ENCODE measurements at places on chromosomes 1 and 21.
A peak's percentile ranks its signal among the peaks of the same experiment; 100 is the strongest.

DNA sequence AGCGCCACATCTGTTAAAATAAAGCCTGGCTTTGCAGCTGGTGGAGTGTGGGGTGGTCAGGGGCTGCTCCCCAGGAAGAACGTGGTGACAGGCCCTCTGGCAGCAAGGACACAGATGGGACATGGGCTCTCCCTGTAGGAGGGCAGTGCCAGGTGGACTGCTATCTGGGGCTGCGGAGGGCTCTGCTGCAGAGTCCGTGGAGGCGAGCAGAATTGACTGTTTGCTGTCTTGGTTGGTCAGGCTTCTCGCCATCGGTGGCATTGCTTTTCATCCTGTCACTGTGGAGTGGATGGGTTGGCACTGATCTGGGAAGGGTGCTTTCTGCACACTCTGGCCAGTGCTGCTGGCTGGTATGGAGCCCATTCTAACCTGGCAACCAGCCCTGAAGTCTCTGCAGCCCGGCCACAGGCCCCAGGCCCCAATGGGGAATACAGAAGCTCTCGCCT lies 103.0 kb downstream of the LAMC2 start:
- no peak for DNase-seq

- no peak for DNase-seq
Measured at GRCh38 chr1:54978528-54979326, 1.7 kb upstream of the TMEM61 start.

DNA sequence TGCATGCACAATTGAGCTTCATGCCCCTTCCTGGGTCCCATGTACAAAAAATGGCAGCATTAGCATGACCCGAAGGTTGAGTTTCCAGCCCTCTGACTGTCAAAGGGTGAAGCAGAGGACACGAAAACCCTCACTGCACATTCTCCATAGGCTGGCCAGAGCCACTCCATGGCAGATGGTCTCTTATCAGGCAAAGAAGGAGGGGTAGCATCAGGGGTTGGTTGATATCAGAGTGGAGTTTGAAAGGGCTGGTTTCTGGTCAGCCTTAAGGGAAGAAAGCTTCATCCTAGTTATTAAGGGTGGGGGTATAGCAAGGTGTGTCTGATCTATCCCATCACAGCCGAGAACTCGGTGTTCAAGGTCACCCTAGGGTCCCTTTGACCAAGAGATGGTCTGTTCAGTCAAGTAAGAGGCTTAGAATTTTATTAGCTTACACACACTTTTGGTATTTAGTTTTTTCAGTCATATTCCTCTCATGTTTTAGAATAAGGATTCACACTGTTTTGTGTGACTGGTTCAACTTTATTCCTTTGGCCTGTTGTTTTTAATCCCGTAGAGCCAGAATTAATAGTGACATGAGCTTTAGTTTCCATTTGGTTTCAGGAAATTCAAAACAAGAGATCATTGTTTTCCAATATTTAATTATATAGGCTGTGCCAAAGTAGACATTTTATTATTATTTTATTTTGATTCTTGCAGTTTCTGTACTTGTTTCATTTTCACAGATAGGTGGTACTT lies 199.9 kb upstream of the FMN2 start:
- DNase-seq = no peak

- DNase-seq = no peak
Measured at GRCh38 chr1:67639361-67639760, 45.6 kb upstream of the GADD45A start.

- DNase-seq = peak; percentile 5
Measured at GRCh38 chr1:185157599-185158412, 839 bp downstream of the SWT1 start.

- DNase-seq = no peak
Measured at GRCh38 chr1:39957299-39958015, 2.5 kb downstream of the MFSD2A start.

GRCh38 chr1:225897595-225898514 lies 8.9 kb upstream of the LEFTY1 start:
- DNase-seq = no peak

- no peak for DNase-seq
Measured at GRCh38 chr1:228088586-228089498, 6.3 kb downstream of the ARF1 start.

DNA sequence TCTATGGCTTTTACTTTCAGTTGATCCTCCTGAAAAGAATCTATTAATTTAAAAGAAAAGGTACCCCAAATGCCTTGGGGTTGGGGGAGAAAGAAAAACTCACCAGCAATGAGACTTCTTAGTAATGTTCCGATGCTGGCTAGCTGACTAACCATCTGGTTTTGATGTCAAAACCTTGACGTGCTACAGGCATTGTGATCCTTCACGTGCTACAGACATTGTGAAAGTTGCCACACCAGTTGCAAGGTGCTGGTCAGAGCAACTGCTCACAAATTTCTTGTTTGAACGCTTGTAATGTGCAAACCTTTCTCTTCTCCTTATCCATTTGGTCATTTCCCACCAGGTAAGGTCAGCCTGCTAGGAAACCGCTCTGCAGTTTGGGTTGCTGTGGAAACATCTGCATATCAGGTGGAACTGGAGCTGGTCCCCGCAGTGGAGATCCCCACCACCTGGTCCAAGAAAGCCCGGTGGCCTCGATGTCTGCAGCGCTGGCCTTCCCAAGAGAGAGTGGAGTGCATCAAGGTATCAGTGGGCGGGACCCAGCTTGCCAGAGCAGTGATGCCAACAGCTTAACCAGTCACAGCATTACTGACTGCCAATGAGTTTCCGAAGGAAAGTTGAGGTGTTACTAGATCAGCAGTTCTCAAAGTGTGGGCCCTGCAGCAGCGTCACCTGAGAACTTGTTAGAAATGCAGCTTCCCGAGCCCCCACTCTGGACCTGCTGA lies 16.1 kb downstream of the MAB21L3 start:
- DNase-seq = no peak

- DNase-seq = no peak
Measured at GRCh38 chr1:204335085-204335484, 24.6 kb downstream of the PLEKHA6 start.

DNA sequence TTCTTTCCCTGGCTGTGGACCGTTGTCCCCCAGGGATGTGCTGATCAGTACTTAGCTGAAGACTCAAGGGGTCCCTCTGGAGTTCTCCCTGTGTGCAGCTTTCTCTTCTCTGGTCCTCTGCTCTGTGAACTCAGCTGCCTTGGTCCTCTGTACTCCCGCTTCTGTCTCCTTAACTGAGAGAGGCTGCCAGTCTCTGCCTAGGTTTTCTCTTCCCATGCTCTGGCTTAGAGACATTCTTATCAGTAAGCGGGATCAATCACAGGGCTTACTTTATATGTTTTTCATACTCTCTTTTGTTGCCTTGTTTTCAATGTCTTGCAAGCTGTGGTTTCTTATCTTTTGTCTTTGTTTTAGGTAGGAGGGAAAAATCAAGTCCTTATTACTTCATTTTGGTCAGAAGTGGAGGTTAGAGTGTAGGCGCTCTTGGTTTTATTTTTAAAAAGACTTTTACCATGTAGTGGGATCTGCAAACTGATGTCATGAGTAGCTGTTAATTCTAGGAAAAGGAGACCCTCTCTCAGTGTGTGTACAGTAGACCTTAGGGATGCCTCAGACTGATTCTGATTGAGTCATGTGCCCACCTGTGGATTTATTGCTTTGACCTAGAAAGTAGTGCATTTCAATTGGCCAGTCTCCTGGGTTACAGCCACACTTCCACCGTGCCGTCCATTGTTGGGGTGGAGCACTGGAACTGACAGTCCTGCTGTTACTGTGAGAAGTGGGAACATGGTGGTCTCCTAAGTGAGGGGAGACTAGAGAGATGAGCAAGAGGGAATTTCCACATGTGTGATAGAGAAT lies 46.6 kb downstream of the TTC3 start:
- DNase-seq = no peak

DNA sequence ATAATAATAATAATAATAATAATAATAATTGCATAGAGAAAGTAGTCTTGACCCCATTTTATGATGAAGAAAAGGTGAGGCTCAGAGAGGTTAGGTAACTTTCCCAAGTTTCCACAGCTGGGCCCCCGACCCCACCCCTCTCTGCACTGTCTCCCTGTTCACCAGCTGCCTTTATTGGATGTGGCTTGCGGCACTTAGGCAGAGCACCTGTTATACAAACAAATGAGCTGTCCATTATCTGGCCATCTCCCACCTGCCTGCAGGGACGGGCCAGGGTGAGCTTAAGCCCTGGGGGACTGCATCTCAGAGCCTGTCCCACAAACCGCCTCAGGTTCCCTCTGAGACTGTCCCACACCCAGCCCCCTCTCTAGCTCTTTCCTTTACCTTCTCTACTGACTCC lies 10.1 kb upstream of the EFNA1 start:
- no peak for DNase-seq

DNA sequence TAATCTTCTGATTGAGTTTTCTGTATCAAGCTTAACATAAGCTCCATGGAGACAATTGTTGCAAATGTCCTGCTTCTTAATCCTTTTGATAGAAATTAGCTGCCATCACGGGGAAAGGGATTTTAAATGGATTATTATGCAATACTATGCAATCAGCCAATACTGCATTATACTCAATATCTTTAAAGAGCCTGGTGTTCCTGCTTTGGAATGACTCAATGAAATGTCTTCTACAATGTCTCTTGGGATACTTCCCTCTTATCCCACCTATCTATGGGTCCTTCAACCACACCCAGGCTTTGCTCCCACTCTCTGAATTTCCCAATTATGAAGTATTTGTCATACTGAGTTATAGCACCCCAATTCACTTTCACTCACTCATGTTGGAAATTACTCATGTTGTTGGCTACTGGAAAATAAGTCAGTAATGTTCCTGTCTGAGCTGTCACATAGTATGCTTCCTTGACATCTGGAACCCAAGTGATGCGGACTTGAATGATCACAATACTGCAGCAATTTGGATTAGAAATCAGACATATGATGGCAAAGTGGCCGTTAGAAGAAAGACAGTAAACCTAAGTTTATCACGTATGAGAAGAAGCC lies 85.0 kb downstream of the TPR start:
- DNase-seq = no peak

DNA sequence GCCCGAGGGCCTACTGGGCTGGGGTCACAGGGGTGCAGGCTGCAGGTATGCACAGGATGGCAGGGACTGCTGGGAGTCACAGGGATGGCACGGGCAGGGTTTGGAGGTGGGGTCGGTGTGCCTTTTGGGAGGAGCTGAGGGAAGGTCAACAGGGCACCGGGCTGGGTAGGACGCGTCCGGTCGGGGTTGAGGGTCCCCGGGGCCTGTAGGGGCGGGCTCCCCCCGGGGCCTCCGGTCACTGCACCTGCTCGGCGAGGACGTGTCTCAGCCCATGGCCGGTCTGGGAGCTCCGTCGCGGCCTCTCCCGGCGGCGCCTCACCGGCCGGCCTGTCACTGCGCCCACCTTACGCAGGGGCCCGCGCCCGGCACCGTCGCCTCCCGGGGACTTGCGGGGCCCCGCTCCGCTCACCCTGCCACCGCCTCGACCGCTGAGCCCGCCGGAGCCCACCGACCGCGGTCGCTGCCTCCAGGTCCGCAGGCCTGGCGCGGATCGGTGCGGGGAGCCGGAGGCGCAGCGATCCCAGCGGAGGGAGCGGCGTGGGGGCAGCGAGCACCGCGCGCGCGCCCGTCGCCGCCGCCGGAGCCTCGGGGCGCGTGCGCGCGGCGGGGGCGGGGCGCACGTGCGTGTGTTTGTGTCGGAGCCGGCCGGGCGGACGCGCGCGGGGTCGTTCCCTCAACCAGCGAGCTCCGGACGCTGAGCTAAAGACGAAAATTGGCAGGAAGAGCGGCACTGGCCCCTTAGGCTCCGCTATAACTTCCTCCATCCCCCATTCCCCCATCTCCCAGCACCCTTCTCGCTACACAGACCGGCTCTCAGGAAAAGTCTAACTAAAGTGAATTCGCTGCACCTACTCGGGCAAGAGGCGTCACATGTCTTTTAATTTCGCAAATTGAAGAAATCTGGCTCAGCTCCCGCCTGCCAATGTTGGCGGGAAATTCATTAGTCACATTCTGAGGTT lies at the start of gene AMIGO1:
Gene AMIGO1, minus strand, starts transcription at position 552 of the 959 bp plus-strand sequence. CDS start 815 bp downstream, outside the sequence.
- peak; percentile 74 for DNase-seq

GRCh38 chr1:1231400-1232207 lies at the start of gene SDF4:
TSS of gene SDF4 (minus strand) at chr1:1232001. CDS start at chr1:1228772, 3,229 bp downstream.
- peak; percentile 97 for DNase-seq

- no peak for DNase-seq
Measured at GRCh38 chr1:27634985-27635367, at the start of gene FGR. TSS of gene FGR (minus strand) at chr1:27635185. CDS start at chr1:27623916, 11,269 bp downstream.

- DNase-seq = no peak
Measured at GRCh38 chr1:78410643-78411042, 80.1 kb upstream of the PTGFR start.

DNA sequence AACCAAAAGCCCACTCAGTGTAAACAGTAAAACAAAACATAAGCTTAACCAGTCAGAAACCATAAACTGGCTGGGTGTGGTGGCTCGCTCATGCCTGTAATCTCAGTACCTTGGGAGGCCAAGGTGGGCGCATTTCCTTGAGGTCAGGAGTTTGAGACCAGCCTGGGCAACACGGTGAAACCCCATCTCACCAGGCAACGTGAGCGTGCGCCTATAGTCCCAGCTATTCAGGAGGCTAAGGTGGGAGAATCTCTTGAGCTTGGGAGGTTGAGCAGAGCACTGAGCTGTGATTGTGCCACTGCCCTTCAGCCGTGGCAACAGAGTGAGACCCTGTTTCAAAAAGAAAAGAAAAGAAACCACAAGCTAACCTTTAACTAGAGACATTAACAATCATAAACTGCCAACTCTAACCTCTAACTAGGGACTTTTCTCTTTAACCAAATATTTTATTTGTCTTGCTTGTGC lies 13.1 kb upstream of the PRRC2C start:
- DNase-seq = no peak

DNA sequence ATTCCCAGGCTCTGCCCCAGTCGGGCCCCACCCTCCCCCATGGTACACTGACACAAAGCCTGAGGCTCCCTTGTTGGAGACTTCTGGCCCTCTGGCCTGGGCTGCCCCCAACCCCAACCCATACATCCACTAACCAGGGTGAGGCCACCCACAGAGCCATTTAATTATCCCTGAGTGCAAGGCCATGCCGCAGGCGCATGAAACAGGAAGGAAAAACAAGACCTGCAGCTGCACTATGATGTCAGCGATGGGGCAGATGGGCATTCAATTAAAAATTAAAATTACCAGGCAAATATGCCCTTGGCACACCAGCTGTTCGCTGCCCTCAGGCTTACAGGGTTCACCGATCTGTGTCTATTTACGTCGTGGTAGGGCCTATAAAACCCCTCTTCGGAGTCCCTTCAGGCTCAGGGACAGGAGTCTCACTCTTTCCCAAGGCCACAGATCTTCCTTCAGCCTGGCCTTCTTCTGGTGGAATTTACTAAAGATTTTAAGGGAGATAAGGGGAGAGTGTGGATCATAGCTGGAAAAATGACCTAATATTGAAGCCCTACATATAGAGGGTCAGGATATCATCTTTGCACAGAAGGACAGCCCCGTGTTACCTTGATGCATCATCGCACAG lies 29.6 kb upstream of the RGS16 start:
- DNase-seq = no peak

DNA sequence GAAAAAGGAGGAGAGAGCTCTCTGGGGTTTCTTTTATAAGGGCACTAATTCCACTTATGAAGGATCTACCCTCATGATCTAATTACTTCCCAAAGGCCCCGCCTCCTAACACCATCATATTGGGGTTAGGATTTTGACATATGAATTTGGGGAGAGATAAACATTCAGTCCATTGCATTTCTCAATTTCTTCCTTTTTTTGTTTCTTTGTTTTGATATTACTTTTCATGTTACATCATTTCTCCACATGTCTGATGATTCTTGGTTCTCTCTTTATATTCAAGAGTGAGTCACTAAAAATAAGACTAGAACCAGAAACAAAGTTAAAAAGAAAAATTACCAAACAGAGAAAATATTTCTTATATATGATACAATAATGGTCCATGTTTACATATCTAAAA lies 63.2 kb upstream of the DUSP10 start:
- DNase-seq = no peak

Measured in LoVo (cell line).